ENCODE measurements at places on chromosomes 4 and X. TPM values are rescaled to one million over a fixed set of nuclear protein-coding genes. Genes with fewer than 3 reads are reported as not detected.

Gene SLC7A11
- 3.2 TPM for total RNA-seq

- DNase-seq: no peak
Observed at GRCh38 chr4:134539729-134540231, 338.2 kb upstream of the PABPC4L start.

Gene PNMA6A
- total RNA-seq: 1.1 TPM

Gene MAGEB10
- total RNA-seq: not detected

Gene PCDH10
- total RNA-seq: not detected

DNA sequence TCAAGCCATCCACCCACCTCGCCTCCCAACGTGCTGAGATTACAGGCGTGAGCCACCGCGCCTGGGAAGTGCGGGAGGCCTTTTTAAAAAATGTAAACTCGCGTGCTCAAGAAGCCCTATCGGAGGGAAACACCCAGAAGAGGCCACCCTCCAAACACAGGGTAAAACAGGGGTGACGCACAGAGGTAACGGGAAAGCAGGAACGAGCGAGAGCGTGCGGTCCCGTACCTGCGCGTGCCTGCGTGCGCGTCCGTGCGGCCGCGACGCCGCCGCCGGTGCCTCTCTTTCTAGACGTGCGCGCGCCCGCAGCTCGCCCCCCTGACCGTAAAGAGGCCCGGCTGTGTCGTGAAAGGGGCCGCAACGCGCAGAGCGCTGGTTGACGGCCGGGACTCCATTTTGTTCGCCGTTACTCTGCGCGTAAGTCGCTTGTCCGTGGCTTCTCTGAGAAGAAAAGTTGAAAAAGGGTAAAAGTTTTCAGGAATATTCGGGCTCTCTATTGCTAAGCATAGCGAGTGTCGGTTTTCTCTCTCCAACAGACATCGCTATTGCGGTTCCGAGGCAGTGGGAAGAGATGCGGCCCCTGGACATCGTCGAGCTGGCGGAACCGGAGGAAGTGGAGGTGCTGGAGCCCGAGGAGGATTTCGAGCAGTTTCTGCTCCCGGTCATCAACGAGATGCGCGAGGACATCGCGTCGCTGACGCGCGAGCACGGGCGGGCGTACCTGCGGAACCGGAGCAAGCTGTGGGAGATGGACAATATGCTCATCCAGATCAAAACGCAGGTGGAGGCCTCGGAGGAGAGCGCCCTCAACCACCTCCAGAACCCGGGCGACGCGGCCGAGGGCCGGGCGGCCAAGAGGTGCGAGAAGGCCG is at the start of gene MRFAP1:
Gene MRFAP1, plus strand, starts transcription at position 394 of the 872 bp plus-strand sequence. Its CDS starts 178 bp downstream, at position 572.
- DNase-seq: peak; percentile 96

GRCh38 chrX:124507246-124507645 is 160.9 kb downstream of the SH2D1A start:
- no peak for DNase-seq

GRCh38 chr4:5976431-5976830 is 41.8 kb downstream of the C4orf50 start:
- no peak for DNase-seq

Gene CTSO
- total RNA-seq: 2.1 TPM

- no peak for DNase-seq
Observed at GRCh38 chr4:128388352-128388630, 100.7 kb upstream of the PGRMC2 start.

- DNase-seq: no peak
Observed at GRCh38 chrX:74286950-74287740, 16.8 kb upstream of the ZCCHC13 start.

GRCh38 chr4:153393397-153393796 is 48.9 kb downstream of the MND1 start:
- no peak for DNase-seq

DNA sequence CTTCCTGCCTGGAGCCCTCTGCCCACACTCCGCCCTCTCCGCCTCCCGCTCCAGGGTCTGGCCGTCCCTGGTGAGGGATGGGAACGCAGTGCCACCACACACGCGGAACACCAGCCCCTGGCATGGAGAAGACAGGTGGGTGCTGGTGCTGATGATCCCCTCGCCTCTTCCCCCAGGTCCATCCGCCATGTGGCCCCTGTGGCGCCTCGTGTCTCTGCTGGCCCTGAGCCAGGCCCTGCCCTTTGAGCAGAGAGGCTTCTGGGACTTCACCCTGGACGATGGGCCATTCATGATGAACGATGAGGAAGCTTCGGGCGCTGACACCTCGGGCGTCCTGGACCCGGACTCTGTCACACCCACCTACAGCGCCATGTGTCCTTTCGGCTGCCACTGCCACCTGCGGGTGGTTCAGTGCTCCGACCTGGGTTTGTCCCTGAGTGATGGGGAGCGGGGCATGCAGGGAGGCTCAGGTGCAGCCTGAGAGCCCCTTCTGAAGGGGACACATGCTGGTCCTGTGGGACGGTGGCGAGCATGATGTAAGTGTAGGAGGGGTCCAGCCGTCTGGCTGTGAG is 9.8 kb downstream of the BGN start:
- DNase-seq: no peak

- DNase-seq: no peak
Observed at GRCh38 chrX:40531056-40531826, 49.5 kb upstream of the ATP6AP2 start.

Measured in activated naive CD4-positive, alpha-beta T cell treated with anti-CD3 and anti-CD28 coated beads for 36 hours (primary cell).